Right renal pelvis (tissue), 4 donors: ENCODE measurements at places on chromosomes 3 and 15.
A peak's percentile ranks its signal among the peaks of the same experiment; 100 is the strongest.

DNA sequence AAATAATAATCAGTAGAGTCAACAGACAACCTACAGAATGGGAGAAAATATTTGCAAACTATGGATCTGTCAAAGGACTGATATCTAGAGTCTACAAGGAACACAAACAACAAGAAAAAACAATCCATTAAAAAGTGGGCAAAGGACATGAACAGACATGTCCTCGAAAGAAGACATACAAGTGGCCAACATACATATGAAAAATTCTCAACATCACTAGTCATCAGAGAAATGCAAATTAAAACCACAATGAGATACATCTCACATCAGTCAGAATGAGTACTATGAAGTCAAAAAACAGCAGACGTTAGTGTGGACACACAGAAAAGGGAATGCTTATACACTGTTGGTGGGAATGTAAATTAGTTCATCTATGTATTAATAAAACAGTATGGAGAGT, 33.7 kb downstream of the SLC2A2 start:
- DNase-seq: no peak

- DNase-seq: no peak
Observed at GRCh38 chr3:65277798-65278197, 590.0 kb upstream of the ADAMTS9 start.

GRCh38 chr3:188433521-188434150, 279.7 kb downstream of the LPP start:
- no peak for DNase-seq

- no peak for DNase-seq
Observed at GRCh38 chr3:152539191-152539764, 270.5 kb downstream of the MBNL1 start.

GRCh38 chr15:26772154-26773066, at the start of gene GABRB3:
GABRB3 (minus strand) TSS chr15:26773066.
- no peak for DNase-seq

DNA sequence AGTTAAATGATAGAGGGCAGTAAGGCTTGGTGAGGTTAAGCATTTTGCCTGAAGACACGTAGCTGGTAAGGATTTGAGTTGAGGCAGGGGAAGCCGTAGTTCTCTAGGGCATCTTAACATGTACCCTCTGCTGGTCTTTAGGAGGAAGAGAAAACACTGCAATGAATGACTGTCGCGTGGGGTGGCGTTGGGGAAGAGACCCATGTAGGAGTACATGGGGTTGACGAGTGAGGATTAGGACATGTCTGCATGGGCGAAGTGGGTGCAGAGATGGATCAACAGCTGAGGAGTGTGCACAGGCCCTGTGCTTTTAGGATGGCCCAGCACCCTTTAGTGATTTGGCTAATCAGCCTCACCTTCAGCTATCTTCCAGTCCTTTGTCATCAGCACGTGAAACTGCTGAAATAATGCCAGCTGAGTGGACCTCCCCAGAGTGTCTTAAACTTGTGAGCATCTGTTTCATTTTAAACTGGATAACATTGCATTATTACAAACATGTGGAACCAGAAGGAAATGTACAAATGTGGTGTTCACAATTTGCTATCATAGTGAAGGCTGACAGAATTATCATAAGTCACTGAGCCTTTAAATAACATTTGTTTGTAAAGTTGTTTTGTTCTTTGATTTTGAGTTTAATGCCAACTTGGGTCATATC, 15.3 kb downstream of the P2RY14 start:
- DNase-seq: no peak

DNA sequence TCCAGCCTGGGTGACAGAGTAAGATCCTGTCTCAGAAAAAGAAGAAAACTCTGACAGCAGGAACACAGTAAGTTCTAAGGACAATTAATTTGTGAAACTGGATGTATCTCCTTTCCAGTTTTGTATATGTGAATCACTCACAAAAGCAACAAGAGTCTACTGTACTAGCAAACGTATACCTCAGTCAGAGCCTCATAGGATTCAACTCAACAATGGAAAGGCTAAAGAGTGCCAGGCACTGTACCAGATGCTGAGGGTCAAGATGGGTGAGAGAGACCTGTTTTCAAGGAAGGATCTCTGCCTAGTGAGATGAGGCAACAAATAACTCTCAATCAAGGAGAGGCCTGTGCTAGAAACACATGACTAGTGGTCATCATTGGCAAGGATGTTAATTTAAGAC, 14.9 kb downstream of the TBL1XR1 start:
- no peak for DNase-seq

- no peak for DNase-seq
Observed at GRCh38 chr3:194661374-194661773, 10.6 kb downstream of the LSG1 start.

GRCh38 chr3:173257797-173258196, 116.8 kb upstream of the SPATA16 start:
- DNase-seq: no peak

GRCh38 chr15:58479941-58480340, 48.1 kb downstream of the LIPC start:
- no peak for DNase-seq

DNA sequence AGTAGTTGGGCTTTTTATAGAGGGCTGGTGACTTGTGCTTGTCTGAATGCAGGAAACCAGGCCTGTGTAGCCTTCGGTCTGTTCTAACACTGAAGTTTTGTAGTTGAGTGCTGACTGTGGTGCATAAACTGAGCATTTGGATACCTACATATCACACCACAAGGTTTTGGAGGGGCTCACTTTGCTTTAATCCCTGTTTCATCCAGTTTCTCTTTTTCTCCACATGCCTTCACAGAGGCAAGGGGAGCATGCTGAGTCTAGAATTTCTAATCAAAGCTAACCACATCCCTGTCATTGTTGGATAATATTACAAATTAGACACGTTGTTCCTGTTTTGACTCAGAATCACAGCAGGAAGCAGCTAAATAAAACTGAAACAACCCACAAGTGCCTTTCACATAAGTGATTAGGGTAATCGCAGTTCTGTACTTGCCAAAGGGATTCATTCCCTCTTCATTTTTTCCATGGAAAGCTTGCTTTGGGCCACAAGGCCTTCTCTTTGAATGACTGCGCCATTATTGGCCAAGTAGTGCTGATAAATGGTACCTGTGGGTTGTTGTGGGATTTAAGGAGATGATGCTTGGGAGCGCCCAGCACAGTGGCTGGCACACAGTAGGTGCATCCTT, 48.9 kb downstream of the TGFBR2 start:
- no peak for DNase-seq

- no peak for DNase-seq
Observed at GRCh38 chr3:172853921-172854666, 103.6 kb downstream of the ECT2 start.

DNA sequence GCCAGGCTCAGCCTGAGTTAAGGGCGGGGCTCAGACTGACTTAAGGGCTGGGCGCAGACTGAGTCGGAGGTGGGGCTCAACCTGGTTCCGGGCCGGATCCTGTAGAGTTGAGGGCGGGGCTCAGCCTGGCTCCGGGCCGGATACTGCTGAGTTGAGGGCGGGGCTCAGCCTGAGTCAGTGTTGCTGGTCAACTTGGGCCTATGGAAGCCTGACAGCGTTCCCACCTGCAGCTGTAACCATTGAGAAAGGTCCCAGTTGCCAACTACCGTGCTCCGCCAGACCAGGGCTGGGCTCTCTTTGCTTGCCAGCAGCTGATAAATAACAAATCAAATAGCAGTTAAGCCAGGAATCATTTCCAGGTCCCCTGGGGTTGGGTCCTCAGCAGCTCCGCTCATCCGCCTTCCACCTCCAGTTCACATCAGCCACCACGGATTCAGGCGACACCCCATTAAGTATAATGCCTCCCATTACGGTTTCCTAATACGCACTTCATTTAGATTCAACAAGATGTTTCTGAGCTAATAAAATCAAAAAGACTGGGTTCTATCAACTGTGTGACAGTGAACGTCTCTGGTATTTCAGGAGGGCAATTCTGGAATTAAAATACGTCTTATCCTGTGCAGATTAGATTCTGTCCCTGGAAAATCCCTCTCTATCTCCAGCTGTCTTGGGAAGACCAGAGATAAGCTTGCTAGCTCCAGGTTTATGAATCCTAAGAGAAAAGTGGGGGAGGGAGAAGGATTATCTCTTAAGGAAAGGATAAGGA, 7.3 kb downstream of the GRIP2 start:
- no peak for DNase-seq

DNA sequence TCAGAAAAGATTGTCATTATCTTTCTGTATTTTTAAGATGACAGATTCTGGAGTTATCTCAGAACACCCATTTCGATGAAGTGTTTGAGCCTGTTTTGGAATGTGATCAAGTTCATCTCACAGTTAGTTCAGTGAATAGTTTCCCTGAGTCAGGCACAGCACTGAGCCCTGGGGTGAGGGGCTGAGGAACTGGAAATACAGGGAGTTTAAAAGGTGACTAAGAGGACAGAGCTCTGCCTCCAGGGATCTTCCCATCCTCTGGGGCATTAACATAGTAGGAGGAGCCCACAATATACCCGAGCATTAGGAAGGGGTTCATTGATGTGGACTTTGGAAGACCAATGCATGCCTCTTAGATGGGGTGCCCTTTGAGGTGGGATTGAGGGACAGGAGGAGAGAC, 355.1 kb downstream of the CLSTN2 start:
- DNase-seq: no peak

GRCh38 chr3:133040696-133041523, 2.7 kb downstream of the TMEM108 start:
- DNase-seq: peak; percentile 72

DNA sequence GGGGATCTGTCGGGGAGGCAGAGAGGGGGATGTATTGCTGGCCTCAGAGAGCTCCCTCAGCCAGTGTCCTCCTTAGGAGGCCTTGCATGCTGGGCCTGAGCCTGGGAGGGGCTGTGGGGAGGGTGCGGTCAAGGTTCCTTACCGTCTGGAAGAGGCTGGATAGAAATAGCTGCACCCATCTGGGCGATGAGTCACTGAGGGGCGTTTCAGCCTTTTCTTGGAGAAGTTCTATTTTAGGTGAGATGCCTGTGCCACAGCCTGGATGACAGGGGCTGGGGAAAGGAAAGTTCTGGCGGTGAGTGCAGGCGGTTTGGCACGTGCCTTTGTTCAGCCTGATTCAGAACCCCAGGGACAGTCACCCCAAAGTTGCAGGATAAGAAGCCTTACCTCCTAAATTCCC, 35.7 kb upstream of the APEH start:
- DNase-seq: no peak

GRCh38 chr3:131735116-131735515, 232.3 kb upstream of the MRPL3 start:
- no peak for DNase-seq

DNA sequence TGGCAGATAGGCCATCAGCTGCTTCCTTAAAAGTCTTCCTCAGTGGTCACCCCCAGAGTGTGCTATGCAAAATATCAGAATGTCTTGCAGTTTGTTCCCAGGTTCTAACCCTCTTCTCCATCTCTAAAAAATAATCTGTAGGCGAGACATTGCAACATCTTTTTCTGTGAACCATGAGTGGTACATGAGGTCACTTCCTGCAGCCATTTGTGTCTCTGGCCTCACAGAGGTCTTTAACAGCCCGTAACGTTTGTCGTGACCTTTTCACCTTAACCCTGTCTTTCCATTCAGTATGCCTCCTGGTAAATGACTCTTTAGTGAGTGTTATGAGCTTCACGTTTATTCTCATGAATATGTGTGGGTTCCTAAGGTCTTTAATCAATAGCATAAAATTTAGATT, 145.4 kb downstream of the KLHL25 start:
- DNase-seq: no peak

DNA sequence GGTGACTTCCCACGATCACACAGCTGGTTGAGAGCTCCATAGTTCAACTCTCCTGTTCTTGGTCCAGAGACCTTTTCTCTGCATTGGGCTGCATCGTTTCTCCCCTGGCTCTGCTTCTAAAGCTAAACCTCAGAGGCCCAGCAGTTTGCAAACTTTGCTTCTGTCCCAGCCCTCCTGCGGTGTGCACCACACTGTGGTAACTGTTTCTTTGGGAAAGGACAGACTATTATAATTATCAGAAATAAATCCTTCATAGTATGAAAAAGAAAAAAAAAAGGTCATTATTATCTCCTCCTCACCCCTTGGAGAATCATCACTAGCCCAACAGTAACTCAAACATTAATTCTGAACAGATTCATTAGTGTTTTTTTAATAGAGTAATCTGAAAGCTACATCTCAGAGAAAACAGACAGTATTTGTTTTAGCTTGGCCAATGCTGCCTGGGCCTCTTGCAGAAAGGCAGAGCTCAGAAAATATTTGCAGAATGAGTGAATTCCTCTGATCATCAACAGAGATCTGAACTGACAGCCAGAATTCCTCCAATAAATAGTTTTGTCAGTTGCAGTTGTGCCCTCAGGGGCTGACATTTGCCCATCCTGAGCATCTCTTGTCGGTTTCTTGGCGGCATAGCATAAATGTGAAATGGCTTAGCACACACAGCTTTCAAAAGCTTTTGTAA, 52.9 kb downstream of the BFSP2 start:
- DNase-seq: no peak

- no peak for DNase-seq
Observed at GRCh38 chr15:59063042-59063441, 41.9 kb upstream of the CCNB2 start.

- DNase-seq: no peak
Observed at GRCh38 chr3:151259664-151260063, 18.7 kb downstream of the P2RY14 start.

- DNase-seq: no peak
Observed at GRCh38 chr3:73143821-73144237, 82.4 kb downstream of the EBLN2 start.

GRCh38 chr3:966341-966740, 126.5 kb upstream of the CNTN6 start:
- no peak for DNase-seq
